ENCODE measurements at places on chromosomes 2 and 18.

GRCh38 chr2:172204309-172204708, 101.6 kb upstream of the DLX2 start:
- DNase-seq, result no peak

DNA sequence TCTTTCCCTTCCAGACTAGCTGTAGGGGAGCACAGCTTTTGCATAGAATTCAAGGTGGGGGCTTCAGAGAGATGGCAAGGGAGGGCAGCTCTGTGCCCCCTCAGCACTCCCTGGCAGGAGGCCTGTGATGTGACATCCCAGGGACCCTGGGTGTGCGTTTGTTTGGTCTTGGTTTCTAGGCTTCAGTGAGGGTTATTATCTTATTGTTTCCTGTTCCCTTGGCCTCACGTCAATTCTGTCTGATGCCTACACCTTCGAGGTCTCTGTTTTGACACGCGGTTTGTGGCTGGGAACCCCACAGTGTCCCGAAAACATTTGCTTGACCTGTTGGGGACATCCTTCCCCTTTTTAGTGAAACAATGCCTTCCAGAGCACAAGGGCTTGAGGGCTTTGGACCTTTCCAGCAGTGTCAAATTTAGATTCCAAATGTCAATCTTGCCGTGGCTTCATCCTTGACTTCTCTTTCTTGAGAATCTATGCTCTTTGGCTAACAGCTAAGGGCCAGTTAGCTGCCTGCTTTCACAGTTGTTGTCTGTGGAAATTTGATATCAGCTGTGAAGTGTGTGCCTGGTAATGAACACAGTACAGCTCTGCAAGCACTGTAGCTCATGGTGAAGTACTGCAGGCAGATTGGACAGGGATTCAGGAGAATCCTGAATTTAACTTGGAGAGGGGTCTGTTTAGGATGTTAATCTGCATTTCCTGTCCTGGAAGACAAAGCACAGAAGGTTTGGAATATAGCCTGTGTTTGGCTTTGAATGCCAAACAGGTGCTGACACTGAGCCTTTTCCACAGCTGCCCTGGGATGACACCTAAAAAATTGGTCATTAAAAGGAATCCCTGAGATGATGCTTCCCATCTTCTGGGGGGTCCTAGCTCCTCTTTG, 108.2 kb upstream of the CXCR4 start:
- no peak for DNase-seq

GRCh38 chr2:234368861-234369261, 128.0 kb downstream of the ARL4C start:
- peak; percentile 24 for DNase-seq

DNA sequence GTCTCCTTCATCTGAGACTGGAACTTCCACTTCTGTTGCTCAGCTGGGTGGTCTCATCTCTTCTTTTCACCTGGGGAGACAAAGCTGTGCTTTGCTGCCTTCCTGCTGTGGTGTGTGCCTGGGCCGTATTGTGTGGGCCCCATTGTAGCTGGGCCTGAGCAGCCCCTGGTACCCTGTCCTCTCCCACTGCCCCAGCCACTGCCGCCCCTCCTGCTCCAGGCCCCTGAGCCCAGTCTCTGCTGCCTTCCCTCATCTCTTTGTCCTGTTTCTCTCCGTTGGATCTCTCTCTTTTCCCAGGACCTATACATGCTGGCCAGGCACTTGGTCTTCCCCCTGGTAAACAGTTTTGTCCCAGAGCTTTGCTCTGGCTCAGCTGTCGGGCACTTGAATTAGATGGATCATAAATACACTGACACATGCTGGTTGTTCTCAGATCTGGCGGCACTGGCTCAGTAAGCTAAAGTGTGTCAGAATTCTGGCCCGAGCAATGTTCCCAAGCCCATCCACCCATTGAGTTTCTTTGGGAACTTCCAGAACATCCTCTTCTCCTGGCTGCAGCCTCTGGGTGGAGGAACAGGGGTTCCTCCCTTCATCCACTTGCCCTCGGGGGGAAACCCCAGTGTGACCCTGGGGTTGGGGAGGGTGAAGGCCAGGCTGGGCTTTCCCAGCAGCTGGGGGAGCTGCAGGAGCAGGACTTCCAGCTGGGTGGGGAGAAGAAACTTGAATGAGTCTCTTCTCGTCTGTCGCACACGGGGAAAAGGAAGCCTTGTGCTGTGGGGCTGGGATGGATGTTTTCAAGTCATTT, 99.0 kb downstream of the DGKD start:
- no peak for DNase-seq

DNA sequence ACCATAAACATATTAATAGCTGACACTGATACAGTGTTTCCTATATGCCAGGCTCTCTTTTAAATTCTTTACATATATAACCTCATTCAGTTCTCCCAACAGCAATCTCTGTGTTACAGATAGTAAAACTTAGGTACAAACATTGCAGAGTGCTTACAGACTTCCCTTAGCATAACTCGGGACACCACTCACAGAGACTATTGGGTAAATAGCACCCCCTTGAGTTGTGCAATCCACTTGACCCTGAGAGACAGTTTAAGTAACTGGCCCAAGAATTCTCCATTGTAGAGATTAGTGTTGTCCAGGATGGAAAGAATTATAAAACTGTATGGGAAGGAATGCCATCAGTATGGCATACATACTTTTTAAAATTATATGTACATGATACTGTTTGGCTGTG, 110.1 kb downstream of the POLE4 start:
- no peak for DNase-seq

DNA sequence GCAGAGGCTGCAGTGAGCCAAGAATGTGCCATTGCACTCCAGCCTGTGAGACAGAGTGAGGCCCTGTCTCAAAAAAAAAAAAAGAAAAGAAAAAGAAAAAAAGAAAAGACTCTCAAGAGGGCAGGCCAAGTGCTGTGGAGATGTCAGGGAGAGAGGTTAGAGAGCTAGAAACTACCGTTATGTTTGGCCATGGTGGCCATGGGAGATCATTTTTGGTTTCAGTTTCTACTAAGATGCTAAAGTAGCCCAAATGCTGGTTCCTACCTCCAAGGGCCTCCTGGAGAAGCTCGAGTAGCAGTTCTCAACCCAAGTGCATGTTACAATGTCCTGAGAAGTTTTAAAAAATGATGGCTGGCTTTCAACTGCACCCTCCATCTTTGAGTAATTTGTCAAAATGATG, 47.4 kb upstream of the TCF4 start:
- DNase-seq, result no peak

GRCh38 chr2:41859615-41860514, 188.0 kb upstream of the PKDCC start:
- DNase-seq, result no peak

- no peak for DNase-seq
Measured at GRCh38 chr2:96642564-96643360, at the start of gene FER1L5. TSS of gene FER1L5 (plus strand) at chr2:96642764. CDS start at chr2:96642837, 73 bp downstream.

GRCh38 chr18:23585007-23585871, 1.1 kb downstream of the NPC1 start:
- DNase-seq, result no peak

DNA sequence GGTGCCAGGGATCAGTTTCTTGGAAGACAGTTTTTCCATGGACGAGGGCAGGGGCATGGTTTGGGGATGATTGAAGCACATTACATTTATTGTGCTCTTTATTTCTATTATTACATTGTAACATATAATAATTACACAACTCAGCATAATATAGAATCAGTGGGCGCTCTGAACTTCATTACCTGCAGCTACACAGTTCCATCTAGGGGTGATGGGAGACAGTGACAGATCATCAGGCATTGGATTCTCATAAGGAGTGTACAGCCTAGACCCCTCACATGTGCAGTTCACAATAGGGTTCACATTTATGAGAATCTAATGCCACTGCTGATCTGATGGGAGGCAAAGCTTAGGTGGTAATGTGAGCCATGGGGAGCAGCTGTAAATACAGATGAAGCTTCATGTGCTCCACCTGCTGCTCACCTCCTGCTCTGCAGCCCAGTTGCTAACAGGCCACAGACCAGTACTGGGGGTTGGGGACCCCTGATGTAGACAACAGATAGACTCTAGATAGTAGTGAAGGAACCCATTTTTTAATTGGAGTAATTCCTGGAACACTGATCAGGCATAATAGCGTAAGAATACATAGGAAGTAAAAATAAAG, 41.5 kb upstream of the MC4R start:
- DNase-seq, result no peak

- DNase-seq, result no peak
Measured at GRCh38 chr18:45774065-45774521, 50.1 kb downstream of the SLC14A1 start.

- DNase-seq, result no peak
Measured at GRCh38 chr2:208101716-208102631, 22.4 kb downstream of the CRYGD start.

GRCh38 chr2:24792542-24792873, 683 bp downstream of the PTRHD1 start:
- no peak for DNase-seq

- no peak for DNase-seq
Measured at GRCh38 chr2:164515030-164515429, 106.3 kb downstream of the GRB14 start.

DNA sequence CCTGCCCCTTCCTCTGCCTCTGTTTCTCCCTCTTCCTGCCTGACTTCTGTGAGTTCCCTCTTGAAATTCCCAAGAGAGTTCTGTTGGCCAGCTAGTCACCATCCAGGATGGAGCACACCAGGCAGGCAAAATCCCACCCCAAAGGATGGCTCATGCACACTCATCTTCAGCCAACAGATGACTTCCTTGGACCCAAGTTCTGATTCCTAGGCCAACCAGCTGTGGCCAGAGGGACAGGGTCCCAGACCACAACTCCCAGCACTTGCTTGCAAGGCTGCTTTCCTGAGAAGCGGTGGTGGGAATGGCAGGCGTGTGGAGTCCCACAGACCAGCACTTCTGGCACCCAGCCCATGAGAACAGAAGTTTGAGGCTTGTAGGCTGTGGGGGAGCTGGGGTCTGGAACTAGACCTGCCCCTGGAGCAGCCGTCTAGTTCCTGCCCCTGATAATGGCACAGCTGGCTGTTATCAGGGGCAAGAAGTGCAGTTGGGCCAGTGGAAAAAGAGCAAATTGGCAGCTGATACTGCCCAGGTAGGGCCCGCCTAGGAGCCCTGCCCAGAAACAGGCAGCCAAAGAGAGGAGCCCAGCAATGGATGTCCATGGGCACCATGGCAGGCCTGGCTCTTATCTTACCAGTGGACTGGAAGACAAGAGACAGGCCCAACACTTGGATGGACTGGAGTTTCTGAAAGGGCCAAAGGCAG, 56.7 kb downstream of the CYP26B1 start:
- DNase-seq, result no peak

GRCh38 chr2:67548317-67549201, 151.4 kb downstream of the ETAA1 start:
- no peak for DNase-seq

DNA sequence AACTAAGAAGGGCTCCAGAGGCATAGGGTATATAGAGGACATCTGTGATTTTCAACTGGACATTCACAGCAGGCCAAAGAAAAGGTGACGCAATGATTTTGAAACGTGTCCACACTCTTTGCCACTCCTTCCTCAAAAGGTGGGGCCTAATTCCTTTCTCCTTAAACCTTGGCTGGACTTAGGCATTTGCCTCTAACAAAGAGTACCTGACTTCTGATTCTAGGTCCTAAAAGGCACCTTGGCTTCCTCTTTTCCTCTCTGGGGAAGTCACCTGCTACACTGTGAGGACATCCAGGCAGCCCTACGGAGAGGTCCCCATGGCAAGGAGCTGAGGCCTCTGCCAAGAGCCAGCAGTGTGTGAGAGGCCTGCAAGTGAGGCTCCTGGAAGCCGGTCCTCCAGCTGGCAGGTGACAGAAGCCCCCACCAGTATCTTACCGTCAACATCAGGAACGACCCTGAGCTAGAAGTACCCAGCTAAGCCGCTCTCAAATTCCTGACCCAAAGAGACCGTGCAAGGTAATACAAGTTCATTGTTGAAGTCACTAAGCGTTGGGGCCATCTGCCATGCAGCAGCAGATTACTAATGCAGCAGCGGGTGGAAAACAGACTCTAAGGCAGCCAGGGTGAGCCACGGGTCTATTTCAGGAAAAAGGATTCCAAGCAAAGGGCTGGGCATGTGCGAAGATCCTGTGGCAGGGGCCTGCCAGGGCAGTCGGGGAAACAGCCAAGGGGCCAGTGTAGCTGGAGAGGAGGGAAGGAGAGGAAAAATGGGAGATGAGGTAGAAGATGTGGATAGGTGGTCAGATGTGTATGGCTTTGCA, 7.4 kb upstream of the HES6 start:
- no peak for DNase-seq

DNA sequence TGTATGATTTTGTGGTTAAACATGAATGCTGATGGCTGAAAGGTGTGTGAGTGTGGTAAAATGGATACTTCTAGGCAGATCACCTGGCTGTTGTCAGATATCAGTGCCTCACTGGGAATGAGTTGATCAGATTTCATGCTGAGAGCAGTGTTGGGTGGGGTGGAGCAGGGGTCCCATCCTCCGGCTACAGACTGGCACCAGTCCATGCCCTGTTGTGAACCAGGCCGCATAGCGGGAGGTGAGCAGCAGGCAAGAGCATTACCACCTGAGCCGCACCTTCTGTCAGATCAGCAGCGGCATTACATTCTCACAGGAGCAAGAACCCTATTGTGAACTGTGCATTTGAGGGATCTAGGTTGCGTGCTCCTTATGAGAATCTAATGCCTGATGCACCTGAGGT, 78.7 kb downstream of the GLI2 start:
- no peak for DNase-seq

- DNase-seq, result no peak
Measured at GRCh38 chr2:17813742-17814473, 2.4 kb upstream of the MSGN1 start.

GRCh38 chr2:210873631-210874030, 317.2 kb downstream of the CPS1 start:
- no peak for DNase-seq

- DNase-seq, result no peak
Measured at GRCh38 chr18:73908323-73908722, 239.3 kb downstream of the FBXO15 start.

DNA sequence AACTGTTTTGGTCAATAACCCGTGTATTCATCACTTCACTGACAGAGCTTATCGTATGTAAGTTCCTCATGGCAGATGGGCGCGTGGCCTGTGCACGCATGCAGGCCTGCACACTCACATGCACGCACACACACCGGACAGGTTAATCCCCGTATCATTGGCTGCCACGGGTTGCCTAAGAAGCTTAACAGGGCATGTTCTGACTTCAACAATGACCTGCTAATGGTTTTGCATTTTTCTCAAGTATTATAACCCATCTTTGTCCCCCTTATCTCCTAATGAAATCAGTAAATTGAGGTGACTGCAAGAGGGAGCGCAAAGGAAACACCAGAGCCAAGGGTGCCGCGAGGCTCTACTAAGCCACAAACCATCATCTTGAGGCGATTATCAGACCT, 399.0 kb upstream of the ID2 start:
- DNase-seq, result no peak
